ENCODE measurements at places on chromosomes 13 and 19.

DNA sequence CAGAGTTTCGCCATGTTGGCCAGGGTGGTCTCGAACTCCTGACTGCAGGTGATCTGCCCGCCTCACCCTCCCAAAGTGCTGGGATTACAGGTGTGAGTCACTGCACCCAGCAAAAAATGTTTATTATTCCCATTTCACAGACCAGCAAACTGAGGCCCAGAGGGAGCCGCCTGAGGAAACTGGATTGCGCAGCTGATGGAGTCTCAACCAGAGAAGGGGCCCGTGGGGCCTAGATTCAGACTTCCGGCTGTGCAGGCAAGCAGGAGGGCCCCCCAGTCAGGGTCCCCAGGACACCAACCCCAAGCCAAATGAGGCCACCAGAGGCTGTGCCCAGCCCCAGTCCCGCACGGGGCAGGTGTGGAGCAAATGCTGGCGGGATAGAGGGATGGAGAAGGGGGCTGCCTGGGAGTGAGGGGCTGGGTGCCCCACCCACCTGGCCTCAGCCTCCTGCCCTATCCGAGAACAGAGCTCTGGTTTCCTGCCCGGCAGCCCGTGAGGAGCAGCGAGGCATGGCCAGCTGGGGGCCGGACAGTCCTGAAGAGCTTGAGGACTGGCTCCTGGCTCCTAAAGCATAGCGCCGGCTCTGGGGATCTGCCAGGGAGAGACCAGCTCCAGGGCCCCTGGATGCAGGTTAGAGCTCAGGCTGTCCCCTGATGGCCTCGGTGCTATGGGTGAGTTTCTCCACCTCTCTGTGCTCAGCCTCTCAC, 22.0 kb downstream of the MISP start:
- DNase-seq: no peak

DNA sequence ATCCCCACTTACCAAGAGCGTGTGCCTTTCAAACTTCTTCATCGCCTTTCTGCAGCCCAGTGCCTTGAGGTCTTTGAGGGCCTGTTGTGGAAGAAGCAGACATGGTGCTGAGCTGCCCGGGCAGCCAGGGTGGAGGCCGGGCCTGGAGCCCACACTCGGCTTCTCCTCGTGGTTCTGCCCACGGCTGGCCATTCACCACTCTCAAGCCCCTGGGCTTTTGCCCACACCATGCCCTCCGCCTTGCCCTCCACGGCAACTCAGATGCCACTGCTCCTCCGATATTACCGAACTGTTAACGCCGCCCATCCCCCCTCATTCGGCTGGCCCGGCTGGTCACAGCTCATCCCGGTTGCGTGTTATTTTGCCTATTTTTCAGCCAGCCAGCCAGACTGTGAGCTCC, 5.3 kb downstream of the IL4I1 start:
- DNase-seq: no peak

- DNase-seq: no peak
Measured at GRCh38 chr13:98503175-98504028, 73.5 kb downstream of the STK24 start.

- no peak for DNase-seq
Measured at GRCh38 chr13:99477493-99477892, 23.8 kb upstream of the TM9SF2 start.

GRCh38 chr13:103168901-103169508, 102.8 kb upstream of the SLC10A2 start:
- DNase-seq: no peak

DNA sequence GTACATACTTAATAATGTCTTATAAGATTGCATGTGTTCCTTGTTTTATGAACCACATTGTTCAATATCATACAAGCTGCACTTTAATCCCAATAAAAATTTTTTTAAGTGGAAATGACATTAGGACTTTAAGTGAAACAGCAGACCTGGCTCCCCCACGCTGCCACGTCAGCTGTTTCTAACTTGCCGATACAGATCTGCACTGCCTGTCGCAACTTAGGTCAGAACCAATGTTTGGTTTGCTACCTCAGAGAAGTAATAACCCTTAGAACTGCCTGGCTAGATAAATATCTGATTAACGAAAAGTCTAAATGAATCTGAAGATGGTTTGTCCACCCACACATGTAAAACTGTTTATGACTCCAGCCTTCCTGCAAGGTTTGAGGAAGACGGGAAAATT, 327.5 kb upstream of the DACH1 start:
- DNase-seq: no peak

DNA sequence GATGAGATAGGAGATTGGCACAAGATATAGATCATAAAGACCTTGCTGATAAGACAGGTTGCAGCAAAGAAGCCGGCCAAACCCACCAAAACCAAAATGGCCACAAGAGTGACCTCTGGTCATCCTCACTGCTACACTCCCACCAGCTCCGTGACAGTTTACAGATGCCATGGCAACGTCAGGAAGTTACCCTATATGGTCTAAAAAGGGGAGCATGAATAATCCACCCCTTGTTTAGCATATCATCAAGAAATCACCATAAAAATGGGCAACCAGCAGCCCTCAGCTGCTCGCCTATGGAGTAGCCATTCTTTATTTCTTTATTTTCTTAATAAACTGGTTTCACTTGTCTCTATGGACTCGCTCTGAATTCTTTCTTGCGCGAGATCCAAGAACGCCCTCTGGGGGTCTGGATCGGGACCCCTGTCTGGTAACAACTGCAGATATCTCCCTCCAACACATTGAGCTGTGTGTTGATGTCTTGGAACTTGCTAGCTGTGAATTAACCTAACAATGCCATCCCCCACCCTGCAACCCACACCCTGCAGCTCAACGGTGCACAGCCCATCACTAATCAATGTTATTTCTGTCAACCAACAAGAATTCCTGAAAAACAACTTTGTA, 27.1 kb upstream of the GRTP1 start:
- no peak for DNase-seq

DNA sequence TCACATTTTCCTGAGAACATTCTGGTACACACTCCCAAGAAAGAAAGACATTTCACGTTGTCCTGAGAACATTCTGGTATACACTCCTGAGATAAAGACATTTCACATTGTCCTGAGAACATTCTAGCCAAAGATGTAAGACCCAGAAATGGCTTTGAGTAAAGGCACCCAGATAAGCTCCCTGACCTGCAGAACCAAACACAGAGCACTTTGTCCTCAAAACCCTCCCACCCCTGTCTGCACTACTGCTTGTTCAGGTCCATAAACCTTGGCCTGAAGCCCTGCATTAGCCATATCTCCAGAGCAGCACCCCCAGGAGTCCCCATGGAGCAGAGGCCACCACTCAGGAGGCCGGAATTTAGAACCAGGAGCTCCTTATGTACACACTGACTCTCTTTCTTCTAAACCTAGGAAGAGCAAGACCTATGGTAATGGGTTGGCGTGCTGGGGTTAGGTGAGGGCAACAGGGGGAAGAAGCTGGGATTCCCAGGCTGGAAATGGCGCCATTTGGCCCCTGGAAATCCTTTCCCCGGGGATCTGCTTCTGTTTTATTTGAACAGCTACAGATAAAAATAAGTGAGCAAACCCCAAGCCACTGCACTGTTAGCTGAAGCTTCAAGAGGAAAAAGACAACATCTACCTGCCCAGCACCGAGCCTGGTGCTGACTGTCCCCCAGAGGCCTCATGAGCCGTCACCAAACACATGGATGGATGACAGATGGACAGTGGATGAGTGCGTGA, 13.7 kb downstream of the GAS6 start:
- DNase-seq: no peak

DNA sequence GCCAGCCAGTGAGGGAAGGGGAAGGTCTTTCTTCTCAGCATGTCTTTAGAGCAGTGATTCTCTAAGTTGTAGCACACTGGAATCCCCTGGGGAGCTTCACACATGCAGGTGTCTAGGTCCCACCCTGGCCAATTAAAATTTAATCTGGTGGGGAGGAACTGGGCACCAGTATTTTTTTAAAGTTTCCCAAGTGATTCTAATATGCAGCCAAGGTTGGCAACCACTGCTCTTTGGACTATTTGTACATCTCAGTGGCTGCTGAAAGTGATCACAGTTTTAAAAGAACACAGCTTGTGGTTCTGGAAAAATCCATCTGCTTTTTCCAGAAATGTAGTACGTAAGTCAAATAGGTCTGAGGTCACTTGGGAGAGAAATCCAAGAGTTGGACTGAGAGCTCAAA, 10.7 kb upstream of the KATNAL1 start:
- no peak for DNase-seq

- no peak for DNase-seq
Measured at GRCh38 chr13:112894673-112895481, 74.1 kb upstream of the MCF2L start.

DNA sequence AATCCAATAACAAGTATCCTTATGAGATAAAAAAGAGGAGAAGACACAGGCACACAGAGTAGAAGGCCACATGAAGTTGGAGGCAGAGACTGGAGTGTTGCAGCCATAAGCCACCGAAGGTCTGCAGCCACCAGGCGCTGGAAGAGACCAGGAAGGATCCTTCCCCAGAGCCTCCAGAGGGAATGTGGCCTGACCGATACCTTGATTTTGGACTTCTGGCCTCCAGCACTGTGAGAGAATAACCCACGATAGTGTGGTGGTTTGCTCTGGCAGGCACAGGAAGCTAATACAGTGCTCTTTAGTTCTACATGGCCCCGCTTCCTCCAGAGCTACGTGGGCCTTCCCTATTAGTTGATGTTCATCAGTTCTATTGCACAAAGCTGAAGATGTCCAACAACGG, 15.3 kb upstream of the SULT2A1 start:
- DNase-seq: no peak

- DNase-seq: no peak
Measured at GRCh38 chr13:73842184-73842583, 292.0 kb downstream of the KLF12 start.

- no peak for DNase-seq
Measured at GRCh38 chr13:77001963-77002587, 10.2 kb downstream of the CLN5 start.

DNA sequence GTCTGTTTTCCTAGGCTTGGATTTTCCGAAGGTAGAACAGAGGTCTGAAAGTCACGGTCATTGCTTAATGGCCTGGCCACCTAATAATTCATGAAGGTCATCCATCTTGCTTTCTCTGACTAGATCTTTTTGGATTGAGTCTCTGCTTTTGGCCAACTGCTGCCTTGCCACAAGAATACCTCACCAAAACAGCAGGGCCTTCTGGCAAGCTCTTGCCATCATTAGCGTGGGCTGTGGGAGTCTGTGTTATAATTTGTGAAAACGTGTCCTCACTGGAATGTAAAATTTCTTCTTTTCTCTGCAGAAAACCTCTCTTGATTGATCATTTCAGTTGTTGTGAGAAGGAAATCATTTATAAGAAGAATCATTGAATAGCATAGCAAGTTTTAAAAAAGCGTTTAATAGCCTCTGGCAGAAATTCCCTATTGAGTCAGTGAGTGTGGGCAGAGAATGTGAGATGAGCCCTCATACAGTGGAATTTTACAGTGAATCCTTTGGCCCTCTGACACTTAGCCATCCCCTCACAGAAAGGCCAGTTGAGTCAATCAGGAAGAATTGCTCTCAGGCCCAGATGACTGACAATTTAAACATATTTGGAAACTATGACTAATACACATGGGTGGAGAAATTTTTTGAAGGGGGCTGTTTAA, 43.2 kb upstream of the ERICH6B start:
- no peak for DNase-seq

GRCh38 chr13:63540061-63540460, 2124.4 kb upstream of the PCDH20 start:
- DNase-seq: no peak
